ENCODE measurements at places on chromosomes 6 and 20. TPM values are rescaled to one million over a fixed set of nuclear protein-coding genes. Genes with fewer than 3 reads are reported as not detected.

The SLC22A3 gene
- total RNA-seq, result not detected

The C6orf89 gene
- 53.9 TPM for total RNA-seq

The ELOVL2 gene
- not detected for total RNA-seq

The KCNB1 gene
- 0.12 TPM for total RNA-seq

The NRSN1 gene
- total RNA-seq, result not detected

The ABHD12 gene
- total RNA-seq, result 32.9 TPM

The VSX1 gene
- total RNA-seq, result not detected

All from T-helper 1 cell treated with Interleukin-12 subunit alpha and Interleukin-12 subunit beta and Interleukin-4 antibody, amounts not matched to agents 30 ng/mL and 1 ng/mL, for 36 hours (primary cell).